Activated CD4-positive, alpha-beta T cell treated with anti-CD3 and anti-CD28 coated beads for 4 hours (primary cell): ENCODE measurements at places on chromosomes 7 and 10.

DNA sequence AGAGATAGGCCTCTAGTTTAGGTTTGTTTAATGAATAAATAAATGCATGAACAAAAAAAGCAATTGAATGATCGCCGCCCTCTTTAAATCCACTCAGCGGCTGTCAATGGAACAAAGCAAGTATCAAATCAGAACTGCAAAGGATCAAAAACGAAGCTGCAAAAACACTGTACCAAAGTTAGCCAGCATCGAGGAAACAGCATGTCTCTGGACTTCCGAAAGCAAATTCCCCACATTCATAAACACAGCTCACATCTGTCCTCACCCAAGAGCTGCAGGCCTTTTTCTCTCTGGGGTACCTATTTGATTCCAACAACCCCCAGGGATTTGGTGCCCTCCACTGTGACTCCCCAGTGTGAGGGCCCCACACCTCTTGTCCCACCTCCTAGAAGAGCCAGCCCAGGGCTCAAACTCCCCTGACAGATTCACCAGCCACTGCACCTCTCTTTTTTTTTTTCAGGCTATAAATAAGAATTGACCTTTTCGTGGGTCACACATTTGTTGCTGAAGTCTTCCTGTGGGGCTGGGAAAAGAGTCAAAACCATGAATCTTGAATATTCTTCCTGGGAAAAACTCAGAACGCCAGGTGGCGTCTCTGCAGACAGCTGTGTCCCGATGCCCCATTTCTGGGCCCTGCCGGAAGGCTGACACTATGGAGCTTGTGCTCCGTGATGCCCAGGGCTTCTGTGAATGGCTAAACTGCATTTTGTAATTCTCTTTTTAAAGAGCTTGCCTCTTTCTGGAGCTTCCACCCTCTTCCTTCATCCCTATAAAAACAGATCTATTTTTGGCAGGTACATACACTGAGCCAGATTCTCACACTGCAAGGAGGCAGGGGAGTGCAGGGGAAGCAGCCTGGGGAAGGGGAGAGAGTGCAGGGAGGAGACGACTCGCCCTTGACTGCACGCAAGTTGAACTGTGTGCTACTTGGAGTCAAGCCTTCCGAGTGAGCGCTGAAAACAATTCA lies 51.7 kb downstream of the HSPA12A start:
- no peak for DNase-seq

- peak; percentile 77 for DNase-seq
These were observed 53.8 kb downstream of the WDR37 start for GRCh38 chr10:1109795-1110673.

- DNase-seq = no peak
These were observed 1381.5 kb upstream of the CELF2 start for GRCh38 chr10:9636216-9636615.

DNA sequence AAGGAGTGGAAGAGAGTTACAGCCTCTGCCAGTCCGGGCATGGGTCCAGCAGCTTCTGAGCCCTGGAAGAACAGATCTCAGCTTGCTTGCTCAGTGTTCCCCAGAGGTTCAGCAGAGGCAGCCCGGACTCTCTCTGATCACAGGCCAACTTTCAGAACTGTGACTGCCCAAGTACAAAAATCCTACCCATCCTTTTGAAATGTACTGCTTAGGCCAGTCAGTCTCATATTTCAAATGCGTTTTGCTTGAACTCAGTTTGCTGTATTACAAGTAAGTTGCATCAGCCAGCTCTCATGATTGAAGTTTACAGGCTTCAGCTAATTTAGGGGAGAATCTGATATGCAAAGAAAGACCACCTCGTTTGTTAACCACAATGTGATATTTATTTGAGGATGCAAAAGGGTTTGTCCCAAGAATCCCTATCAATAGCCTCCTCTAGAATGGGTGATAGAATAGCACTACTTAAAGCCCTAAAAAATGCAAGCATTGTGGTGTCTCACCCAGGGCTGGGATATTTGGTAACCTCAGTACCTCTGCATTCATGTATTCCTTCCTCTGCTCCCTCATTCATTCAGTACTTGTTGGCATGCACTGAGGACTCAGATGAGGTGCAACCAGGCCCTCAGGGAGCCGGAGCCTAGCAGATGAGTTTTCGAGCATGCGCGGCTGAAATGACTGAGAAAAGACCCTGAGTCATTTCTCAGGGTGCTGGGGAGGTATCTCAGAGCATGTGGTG lies 7.0 kb downstream of the AIMP2 start:
- DNase-seq = no peak

GRCh38 chr7:73827567-73828106 lies 3.2 kb upstream of the CLDN4 start:
- no peak for DNase-seq
